ENCODE measurements at places on chromosomes 3 and 15. TPM values are rescaled to one million over a fixed set of nuclear protein-coding genes. Genes with fewer than 3 reads are reported as not detected.

The ANKUB1 gene
- 0.95 TPM for polyA plus RNA-seq

The SNTN gene
- polyA plus RNA-seq: 0.24 TPM

The GANC gene
- polyA plus RNA-seq: 20.9 TPM

The CCR3 gene
- not detected for polyA plus RNA-seq

The GASK1A gene
- 10.2 TPM for polyA plus RNA-seq

The CATSPER2 gene
- polyA plus RNA-seq: 15.6 TPM

The ITGB5 gene
- polyA plus RNA-seq: 88.5 TPM

The STRC gene
- polyA plus RNA-seq: 7.0 TPM

The DGKG gene
- 9.7 TPM for polyA plus RNA-seq

The GOLGA6A gene
- polyA plus RNA-seq: 0.21 TPM

The CYP1A2 gene
- polyA plus RNA-seq: 0.29 TPM

The MESP1 gene
- polyA plus RNA-seq: 18.2 TPM

The IGF1R gene
- polyA plus RNA-seq: 17.6 TPM

The INSYN1 gene
- polyA plus RNA-seq: 127 TPM

The HAPLN3 gene
- polyA plus RNA-seq: 19.3 TPM

The ZNF860 gene
- 1.9 TPM for polyA plus RNA-seq

The EXD1 gene
- 0.26 TPM for polyA plus RNA-seq

The UTS2B gene
- 3.0 TPM for polyA plus RNA-seq

The CHRM5 gene
- 1.2 TPM for polyA plus RNA-seq

The ACVR2B gene
- polyA plus RNA-seq: 16.4 TPM

The COLQ gene
- polyA plus RNA-seq: 10.7 TPM
